Cortex of kidney (tissue), 1 donor: ENCODE measurements at places on chromosomes 2 and 18.

- no peak for DNase-seq
Observed at GRCh38 chr2:54569745-54570301, 113.7 kb downstream of the SPTBN1 start.

- DNase-seq, result no peak
Observed at GRCh38 chr18:52311331-52311730, 28.7 kb upstream of the DCC start.

- DNase-seq, result no peak
Observed at GRCh38 chr18:29008809-29009208, 831.9 kb upstream of the CDH2 start.

DNA sequence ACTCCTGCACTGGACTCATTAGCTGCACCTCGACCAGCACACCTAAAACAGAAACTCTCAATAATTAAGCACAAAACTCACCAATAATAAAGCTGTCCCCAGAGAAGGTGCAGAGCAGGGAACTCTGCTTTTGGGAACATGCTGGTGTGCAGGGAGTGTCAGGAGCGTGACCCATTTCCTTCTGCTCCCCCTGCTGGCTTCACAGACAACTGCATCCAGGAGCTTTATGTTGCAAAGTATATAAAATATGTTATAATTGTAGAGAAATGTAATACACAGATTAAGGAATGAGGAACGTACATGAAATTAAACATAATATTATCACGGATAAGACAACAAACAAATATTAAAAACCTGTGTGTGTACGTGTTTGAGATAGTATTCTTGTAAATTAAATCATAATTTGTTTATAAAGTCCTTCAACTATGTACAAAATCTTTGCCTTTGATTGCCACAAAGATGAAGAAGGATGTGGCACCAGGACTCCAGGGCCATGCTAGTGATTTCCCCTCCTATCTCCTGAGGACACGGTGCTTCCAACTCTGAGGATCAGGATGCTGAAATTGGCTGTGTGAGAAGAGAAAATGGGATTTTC is 68.6 kb upstream of the MAL start:
- DNase-seq, result no peak

GRCh38 chr2:183172220-183172887 is 48.1 kb downstream of the NUP35 start:
- no peak for DNase-seq

- DNase-seq, result no peak
Observed at GRCh38 chr2:222353993-222354392, 55.2 kb upstream of the PAX3 start.

GRCh38 chr2:5751873-5752482 is 59.8 kb downstream of the SOX11 start:
- no peak for DNase-seq

- no peak for DNase-seq
Observed at GRCh38 chr2:12990523-12990922, 273.8 kb downstream of the TRIB2 start.

- no peak for DNase-seq
Observed at GRCh38 chr2:150383587-150383986, 103.9 kb downstream of the RND3 start.
